ENCODE measurements at places on chromosomes 2 and 18. TPM values are rescaled to one million over a fixed set of nuclear protein-coding genes. Genes with fewer than 3 reads are reported as not detected.

DNA sequence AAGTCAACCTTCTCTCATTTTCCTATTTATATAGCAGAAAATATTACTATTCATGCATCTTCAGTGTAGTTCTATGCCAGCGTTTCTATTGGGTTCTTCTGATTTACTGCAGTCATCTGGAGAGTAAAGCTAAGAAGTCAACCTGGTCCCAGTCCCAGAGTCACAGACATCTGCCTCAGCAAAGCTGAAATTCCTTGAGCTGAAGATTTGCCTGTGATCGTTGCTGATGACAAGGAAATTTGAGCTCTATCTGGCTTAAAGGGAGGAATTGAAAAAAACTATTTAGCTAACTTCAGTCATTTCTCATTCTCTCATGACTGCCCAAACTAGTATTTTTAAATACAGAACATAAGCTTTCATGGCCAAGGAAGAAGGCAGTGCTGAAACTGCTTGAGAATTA, 45.7 kb downstream of the RND3 start:
- no peak for DNase-seq

DNA sequence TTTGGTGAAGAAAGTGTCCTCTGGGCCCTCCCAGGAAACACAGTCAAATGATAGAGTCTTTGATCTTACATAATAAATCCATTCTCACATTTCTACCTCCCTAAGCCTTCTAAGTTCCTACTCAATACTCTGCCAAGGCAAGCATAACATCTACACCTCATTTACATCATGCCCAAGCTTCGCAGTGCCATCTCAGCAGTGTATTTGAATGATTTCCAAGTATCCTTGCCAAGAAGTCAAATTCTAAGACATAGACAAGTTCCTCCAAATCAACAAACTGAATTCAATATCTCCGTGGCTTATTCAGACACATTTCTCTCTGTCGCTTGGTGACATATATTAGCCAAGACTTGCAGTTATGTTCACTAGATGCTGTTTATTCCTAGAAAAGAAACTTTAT, 8.1 kb upstream of the MLPH start:
- no peak for DNase-seq

The LRRC30 gene
- not detected for total RNA-seq

The COLEC12 gene
- total RNA-seq: 0.44 TPM

GRCh38 chr18:69948919-69949537, 1.4 kb upstream of the CD226 start:
- no peak for DNase-seq

- DNase-seq: no peak
Observed at GRCh38 chr2:122980671-122981070, 1044.4 kb upstream of the CNTNAP5 start.

DNA sequence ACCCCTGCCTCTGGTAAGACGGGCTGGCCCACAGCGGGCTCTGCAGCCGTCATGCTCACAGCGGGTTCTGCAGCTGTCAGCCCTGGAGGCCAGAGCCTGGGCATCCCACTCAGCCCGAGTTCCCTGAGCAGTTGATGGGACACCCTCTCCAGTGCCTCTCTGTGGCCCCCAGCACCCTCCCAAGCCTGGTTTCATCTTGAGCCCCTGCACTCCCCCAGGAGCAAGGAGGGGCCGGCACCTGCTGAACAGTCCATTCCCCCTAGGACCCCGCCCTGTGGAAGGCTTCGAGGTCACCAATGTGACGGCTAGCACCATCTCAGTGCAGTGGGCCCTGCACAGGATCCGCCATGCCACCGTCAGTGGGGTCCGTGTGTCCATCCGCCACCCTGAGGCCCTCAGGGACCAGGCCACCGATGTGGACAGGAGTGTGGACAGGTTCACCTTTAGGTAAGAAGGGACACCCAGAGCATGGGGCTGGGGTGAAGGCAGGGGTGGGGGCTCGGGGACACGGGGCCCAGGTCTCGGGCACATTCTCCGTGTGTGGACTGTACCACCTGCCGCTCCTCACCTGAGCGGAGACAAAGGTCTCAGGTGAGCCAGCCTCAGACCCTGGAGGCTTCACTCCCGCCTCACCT, 34.5 kb downstream of the MTERF4 start:
- DNase-seq: no peak

GRCh38 chr2:96977631-96978195, 8.7 kb downstream of the FAM178B start:
- no peak for DNase-seq
